ENCODE measurements at places on chromosomes 7 and 10.

DNA sequence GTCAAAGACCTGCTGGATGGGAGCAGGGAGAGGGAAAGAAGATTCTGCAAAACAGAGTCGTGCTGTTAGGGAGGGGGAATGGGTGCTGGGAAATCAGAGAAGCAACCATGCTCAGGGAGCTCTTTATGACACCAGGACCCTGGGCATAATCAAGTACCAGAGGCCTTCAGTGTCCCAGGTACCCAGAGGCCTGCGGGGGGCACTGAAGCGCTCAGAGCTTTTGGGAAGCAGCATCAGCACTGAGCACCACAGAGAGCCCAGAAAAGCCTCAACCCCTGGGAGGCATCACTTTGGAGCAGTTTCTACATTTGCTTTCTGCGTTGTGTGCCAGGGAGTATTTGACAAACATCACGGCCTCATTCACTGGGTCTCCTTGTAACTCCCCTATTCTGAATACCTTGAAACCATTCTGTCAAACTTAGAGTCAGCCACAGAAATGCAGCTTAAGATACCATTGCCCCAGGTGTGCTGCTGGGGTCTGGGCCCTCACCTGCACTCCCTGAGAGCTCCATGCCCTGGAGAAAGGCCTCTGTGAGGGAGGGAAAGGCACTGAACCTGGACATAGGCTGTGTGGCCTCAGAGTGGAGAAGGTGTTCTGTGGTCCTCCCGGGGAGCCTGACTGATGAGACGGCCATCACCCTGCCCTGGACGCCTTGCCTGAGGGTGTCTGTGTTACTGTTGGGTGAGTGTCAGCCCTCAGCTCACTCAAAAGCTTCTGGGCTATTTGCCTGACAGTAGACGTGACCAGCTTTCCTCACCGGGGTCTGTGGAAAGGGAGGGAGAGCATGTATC, 37.1 kb downstream of the CXCL12 start:
- no peak for DNase-seq

- no peak for DNase-seq
Measured at GRCh38 chr7:108311446-108312168, 144.6 kb downstream of the NRCAM start.

DNA sequence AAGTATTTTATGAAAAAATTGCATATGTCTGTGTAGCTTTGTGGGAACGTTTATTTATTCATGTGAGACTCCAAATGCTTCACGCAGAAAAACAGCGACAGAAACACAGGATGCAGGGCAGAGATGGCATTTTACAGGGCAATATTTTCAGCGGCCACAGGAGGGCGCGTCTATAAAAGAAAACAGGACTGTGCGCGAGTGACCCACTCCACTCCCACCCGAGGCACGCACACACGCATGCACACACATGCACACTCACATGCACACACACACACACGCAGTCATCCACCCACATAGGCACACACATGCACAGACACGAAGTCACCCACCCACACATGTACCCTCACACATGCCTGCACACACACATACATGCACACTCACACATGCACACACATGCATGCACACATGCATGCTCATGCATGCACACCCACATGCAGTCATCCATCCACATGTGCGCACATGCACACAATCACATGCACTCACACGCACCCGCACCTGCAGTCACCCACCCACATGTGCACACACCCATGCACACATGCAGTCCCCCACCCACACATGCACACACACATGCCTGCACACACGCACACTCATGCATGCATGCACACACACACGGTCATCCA, 96.3 kb downstream of the DNAJB6 start:
- peak; percentile 57 for DNase-seq

DNA sequence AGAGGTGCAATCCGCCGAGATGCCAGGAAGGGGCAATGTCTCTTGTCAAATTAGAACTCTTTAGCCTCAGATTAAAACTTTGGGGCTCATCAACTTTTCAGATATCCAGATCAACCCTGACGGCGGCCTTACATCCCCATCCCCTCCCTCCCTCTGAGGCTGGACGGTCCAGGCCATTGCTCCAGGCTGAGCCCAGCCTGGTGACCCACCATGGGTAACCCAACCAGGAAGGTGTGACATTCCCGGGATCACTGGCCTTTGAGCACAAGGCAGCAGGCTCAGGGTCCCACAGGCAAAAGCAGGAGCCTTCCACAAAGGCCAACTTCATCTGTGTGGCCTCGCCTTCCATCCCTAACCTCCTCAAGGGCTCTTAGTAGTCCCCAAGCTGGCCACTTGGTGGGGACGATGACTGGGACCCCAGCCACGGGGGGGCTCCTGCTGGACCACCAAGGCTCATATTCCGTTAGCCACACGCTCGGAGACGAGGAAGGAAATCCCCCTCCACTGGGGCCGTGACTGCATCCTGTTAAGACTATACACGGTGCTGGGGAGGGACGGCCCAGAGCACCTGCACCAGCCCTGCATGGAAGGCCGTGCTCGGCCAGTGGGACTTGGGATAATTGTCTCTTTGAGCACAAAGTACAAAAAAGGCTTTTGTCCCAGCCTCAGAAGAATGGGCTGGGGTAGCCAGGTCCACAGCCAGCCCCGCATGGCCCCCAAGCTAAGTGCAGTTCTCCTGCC, 62.8 kb downstream of the ZRANB1 start:
- DNase-seq, result no peak

GRCh38 chr7:123533929-123534382, 439 bp downstream of the IQUB start:
- peak; percentile 32 for DNase-seq

GRCh38 chr10:125620401-125620800, 62.6 kb downstream of the TEX36 start:
- DNase-seq, result no peak

DNA sequence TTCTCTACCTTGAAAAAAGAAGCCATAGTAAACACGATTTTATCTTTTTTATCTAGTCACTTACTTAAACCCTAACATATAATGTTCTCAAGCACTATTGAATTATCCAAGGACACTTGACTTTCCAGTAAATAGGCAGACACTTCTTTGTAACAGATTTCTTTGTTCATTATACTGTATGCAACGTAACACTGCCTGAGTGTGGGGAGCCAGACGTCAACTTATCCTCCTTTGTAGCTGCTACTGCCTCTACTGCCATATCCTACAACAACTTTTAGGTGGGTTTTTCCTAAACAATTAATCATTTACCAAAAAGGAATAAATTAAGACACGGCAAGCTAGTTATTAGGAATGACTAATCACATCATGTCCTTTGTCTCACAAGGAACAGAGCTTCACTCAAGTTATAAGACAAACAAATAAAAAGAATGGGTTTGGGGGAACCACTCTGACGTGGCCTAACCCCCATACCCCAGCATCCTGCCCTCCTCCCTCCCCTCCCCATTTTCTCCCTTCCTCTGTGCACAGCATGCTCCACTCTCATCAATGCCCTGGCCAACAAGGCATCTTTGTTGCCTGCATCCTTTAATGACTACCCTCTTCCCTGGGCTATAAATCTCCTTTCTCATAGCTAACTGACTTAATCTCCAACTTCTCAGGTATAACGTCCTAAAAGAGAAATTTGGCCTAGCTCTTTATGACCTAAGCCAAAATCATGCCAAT, 43.3 kb downstream of the DOCK4 start:
- DNase-seq, result no peak

DNA sequence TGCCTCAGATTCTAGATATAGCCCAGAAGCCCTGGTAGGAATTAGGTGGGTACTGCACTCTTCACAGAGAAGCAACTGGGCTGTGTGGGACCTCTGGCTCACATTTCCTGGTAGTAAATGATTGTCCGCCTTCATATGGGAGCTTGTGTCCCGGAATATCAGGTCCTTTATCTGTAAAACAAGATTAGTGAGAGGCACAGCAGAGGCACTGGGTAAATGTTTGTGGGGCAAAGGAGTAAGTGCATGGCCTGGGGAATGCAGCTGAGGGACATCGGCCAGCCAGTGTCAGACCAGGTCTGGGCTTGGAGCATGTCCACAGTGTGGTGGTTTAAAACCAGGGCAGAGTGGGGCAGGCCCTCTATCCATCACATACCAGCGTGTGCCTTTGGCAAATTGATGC, 323.3 kb upstream of the ZMIZ1 start:
- DNase-seq, result no peak

- DNase-seq, result no peak
Measured at GRCh38 chr10:71124921-71125748, 87.2 kb upstream of the UNC5B start.

DNA sequence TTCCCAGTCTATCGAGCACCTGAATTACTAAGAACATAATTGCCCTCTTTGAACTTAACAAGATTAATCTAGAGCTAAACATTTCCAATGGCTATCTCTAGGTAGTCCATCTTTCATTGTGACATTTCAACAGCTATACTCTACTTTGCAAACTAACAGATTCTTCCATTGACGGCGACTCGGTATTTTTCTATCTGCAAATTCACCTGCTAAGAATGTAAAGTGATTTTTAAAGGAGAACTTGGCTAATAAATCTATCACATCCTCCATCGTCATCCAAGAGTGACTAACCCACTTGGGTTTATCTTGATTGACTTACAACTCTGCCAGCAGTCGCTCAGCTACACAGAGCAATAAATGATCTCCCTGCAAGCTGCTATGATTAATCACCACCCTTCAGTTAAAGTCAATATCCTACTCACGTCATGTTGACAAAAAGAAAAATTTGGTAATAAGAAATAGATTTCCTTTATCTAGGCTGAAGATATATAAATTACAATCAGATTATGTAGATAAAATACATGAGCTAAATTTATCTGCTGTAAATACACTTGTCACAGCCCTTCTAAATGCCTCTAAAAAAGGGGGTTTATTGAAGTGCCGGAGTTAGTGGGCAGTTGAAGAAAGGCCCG, 99.5 kb downstream of the SFMBT2 start:
- DNase-seq, result no peak

GRCh38 chr7:140745266-140746058, 49.0 kb downstream of the NDUFB2 start:
- no peak for DNase-seq

- DNase-seq, result no peak
Measured at GRCh38 chr10:129274748-129275474, 192.1 kb upstream of the MGMT start.

GRCh38 chr10:12902851-12903358, 98.6 kb downstream of the CCDC3 start:
- DNase-seq, result no peak

- no peak for DNase-seq
Measured at GRCh38 chr10:110459600-110459999, 38.1 kb upstream of the DUSP5 start.

- DNase-seq, result no peak
Measured at GRCh38 chr10:12768156-12769100, 233.1 kb downstream of the CCDC3 start.

DNA sequence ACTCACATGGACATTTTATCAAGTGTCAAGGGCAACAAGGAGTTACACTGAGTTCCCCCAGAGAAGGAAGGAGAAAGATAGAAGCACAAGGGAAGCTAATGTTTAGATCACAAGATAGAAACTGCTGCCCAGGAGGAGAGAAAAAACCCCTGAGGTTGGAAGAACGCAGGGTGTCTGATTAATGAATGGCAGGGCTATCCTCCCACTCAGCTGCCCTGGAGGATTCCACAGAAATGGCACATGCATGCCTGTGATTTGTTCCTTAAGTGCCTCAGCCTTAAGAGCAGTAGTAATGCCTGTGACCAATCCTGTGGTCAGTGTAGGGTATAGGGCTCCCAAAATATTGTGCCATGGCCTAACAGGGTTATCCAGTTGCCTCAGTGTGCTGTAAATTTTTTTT, 20.2 kb downstream of the DNAJB9 start:
- no peak for DNase-seq

GRCh38 chr7:75611557-75612178, 119.5 kb downstream of the SPDYE5 start:
- no peak for DNase-seq

DNA sequence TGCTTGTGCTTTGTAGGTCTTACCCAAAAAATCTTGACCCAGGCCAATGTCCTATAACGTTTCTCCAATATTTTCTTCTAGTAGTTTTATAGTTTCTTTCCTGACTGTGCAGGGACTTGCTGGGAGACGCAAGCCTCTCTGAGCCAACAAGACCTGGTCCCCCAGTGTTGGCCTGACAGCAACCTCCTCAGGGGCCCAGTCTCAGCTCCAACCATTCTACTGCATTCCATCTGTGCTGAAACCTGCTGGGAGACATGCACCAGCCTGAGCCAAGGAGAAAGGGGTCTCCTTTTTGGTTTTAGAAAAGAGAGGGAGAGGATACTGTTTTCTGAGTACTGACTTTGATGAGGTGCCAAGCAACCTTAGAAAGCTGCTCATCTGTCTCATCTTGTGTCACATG, 251.4 kb downstream of the PRKG1 start:
- no peak for DNase-seq

GRCh38 chr10:26326851-26327250, 110.3 kb downstream of the GAD2 start:
- DNase-seq, result no peak

DNA sequence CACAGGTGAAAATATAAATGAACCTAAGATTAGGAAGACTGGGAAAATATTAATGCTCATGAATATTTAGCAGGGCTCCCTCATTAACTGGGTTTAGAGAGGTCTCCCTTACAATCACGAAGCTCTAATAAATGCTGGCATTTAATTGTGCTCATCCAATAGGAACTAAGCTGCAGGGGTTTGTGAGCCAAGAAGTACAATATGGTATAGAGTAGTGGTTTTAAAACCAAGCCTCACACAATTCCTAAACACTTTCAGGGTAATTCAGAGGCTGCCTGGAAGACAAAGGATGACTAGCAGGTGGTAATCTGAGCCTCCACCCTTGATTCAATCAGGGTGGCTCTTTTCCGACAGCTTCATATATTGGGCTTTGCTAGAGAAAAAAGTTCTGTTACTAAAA, 103.3 kb downstream of the GPAM start:
- no peak for DNase-seq

DNA sequence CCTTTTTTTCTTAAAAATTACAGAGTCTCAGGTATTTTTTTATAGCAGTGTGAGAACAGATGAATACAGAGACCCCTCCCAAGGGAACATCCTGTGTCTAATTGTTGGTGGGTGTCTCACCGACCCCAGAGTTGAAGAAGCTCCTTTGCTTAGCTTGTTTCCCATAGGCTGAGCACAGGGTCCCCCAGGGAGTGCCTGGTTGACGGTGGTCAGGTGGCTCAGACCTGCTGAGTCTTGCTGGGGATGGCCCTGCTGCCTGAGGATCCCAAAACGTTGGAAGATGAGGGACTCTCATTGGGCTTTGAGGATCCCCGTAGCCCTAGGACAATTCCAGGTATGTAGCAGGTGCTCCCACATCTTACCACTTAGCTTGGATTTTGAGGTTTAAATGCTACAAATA, 19.5 kb downstream of the SCART1 start:
- DNase-seq, result no peak

- no peak for DNase-seq
Measured at GRCh38 chr10:33937036-33937730, 602.7 kb upstream of the NRP1 start.

GRCh38 chr10:100909501-100910263, 3.1 kb upstream of the SLF2 start:
- DNase-seq, result no peak
